ENCODE measurements at places on chromosomes 13 and 19. TPM values are rescaled to one million over a fixed set of nuclear protein-coding genes. Genes with fewer than 3 reads are reported as not detected.
A peak's percentile ranks its signal among the peaks of the same experiment; 100 is the strongest.

CDX2 gene
- not detected for total RNA-seq

CBLC gene
- not detected for total RNA-seq

TSHZ3 gene
- total RNA-seq: 6.2 TPM

DNA sequence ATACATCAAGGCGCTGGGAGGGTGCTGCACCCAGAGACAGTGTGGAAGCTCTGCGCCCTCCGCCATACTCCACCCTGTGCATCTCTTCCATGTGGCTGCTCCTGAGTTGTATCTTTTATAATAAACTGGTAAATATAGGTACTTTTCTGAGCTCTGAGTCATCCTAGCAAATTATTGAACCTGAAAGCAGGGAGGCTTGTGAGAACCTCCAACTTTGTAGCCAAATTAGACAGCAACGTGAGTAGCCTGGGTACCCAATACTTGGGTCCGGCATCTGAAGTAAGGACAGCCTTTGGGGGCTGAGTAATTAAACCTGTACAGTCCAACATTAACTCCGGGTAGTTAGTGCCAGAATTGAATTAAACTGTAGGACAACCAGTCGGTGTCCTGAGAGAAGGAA lies 57.4 kb downstream of the RUBCNL start:
- DNase-seq: no peak

DNA sequence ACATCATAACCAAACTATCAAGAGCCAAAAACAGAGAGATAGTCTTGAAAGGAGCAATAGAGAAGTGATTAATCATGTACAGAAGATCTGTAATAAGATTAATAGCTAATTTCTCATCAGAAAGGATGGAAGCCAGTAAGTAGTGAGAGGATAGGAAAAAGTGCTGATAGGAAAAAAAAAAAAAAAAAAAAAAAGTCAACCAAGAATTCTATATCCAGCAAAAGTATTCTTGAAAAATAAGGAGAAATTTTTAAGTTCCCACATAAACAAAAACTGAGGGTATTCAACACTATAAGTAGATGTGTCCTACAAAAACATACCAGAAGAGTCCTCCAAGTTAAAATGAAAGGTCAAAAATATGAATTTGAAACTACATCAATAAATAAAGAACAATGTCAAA lies 218.7 kb upstream of the GPC6 start:
- DNase-seq: no peak

DNA sequence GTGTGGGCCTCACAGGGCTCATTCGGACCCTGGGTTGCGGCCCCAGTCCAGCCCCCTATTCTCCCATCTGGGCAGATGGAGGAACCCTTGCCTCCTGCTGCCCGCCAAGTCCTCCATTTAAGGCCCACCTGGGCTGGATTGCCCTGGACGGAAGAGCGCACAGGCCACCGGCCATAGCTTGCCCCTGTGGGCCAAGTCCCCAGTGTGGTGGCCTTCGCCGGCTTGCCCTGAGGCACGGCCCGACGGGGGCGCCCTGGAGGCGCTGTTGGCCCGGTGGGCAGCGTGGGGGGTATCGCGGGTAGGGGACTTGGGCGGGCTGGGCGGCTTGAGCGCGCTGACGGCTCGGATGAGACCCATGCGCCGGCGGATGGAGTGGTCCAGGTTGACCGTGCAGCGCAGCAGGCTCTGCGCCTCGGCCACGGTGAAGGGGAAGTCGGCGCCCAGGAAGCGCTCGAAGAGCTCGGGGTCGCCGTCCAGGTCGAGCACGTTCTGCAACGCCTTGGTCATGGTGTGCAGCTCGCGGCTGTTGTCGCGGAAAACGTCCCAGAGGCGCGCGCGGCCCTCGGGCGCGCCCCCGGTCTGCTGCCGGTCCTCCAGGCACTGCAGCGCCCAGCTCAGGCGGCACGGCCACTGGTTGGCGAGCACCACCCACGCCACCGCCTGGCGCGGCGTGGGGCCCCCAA lies 8.8 kb downstream of the NKPD1 start:
- no peak for DNase-seq

- no peak for DNase-seq
These were observed 9.5 kb downstream of the B3GLCT start for GRCh38 chr13:31209172-31209840.

DNA sequence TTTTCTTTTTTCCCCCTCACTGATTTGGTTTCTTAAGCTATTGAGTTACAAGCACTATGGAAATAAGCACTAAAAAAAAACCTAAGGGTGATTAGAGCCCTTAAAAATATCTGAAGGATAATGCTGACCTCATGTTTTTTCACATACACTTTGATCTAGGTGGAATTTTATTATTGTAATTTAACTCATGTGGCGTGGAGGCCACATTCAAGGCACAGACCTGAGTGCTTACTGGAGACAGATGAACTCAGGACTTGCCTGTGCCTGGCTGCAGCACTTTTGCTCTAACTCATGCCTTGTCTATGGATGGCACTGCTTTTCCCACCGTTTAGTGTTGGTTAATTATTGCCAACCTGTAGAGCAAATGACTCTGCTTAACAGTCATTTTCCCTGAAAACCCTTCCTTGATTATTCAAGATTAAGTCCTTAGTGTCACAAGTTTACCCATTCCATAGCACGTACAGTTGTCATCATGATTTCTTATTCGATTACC lies 541.4 kb downstream of the GPC6 start:
- DNase-seq: no peak

DNA sequence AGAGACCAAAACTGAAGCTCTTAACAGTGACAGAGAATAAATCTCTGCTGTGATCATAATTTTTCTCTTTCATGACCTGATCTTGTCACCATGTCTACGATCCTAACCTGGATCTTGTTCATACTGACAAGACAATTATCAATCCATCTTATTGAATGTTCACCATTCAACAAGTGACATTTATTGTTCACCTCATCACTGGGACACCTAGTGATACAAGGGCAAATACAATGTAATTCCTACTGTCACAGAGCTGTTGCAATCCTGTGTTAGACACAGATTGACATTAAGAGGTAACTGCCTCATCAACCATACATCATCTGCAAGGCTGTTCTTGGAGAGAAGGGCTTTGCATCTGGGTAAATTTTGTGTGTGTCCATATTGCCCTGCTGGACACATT lies 942.4 kb upstream of the PRR20A start:
- DNase-seq: no peak

DNA sequence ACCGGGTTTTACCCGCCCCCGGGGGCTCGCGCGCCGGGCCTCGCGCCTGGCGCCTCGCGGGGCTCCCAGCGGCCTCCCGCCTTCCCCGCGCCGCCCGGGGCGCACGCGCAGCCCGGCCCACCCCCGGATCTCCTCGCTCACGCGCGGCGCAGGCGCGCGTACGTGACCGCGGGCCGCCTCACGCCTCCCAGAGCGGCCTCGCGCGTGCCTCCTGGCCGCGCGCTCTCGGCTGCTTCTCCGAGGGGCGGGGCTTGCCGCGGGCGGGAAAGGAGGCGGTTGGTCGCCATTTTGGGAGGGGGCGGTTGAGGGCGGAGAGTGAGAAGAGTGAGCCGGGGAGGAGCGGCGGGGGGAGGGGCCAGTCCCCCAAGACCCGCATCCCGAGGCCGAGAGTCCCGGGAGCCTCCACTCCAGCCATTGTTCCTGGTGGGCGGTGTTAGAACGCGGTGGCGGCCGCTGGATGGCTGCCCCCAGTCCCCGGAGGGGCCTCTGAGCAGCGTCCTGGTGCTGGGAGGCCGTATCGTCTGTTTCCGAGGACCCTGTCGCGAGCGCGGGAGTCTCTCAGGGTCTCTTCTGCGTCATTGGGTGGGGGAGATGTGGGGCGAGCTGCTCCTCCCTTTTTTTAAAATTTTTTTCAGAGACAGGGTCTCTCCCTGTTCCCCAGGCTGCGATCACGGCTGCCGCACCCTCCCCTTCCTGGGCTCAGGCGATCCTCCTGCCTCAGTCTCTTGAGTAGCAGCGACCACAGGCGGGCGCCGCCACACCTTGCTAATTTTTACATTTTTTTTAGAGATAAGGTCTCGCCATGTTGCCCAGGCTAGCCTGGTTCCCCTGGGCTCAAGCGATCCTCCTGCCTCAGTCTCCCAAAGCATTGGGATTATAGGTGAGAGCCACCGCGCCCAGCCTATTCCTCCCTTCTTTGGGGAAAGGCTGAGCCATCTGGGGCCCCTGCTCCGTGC lies at the start of gene ZNF541:
Gene ZNF541 (minus strand): TSS at position 78 of the 956 bp plus-strand sequence. CDS start 17,292 bp downstream, outside the sequence.
- peak; percentile 84 for DNase-seq

DNA sequence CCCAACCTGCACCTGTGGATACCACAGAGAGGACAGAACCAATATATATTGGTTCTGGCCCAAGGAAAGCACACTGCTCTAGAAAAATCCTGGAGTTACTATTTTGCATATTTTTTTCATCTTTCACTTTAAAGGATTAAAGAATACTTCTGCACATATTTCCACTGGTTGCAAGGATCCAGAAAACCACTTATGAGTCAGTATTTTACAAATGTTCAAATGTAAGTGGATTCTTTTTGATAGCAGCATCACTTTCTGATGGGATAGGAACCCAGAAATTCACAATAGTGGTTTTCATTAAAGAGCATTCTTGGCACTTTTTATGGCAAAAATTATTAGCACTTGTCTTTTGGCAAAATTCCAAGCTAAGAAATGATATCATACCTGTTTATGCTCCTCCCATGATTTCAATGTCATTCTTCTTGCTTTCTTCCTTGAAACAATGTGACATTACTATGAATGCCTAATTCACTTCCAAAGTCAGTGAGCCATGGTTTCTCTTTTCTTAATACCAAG lies 38.2 kb downstream of the MZT1 start:
- DNase-seq: no peak

Measured in natural killer cell (primary cell).